Mucosa of descending colon (tissue), 3 donors: ENCODE measurements at places on chromosomes 4 and X.

GRCh38 chr4:110007217-110007616, 94.5 kb downstream of the EGF start:
- DNase-seq, result no peak

GRCh38 chr4:71293705-71294104, 45.1 kb upstream of the SLC4A4 start:
- DNase-seq, result no peak

- DNase-seq, result no peak
Measured at GRCh38 chr4:124265701-124266100, 446.8 kb downstream of the ANKRD50 start.

- no peak for DNase-seq
Measured at GRCh38 chr4:7552466-7552865, 117.7 kb upstream of the PSAPL1 start.

DNA sequence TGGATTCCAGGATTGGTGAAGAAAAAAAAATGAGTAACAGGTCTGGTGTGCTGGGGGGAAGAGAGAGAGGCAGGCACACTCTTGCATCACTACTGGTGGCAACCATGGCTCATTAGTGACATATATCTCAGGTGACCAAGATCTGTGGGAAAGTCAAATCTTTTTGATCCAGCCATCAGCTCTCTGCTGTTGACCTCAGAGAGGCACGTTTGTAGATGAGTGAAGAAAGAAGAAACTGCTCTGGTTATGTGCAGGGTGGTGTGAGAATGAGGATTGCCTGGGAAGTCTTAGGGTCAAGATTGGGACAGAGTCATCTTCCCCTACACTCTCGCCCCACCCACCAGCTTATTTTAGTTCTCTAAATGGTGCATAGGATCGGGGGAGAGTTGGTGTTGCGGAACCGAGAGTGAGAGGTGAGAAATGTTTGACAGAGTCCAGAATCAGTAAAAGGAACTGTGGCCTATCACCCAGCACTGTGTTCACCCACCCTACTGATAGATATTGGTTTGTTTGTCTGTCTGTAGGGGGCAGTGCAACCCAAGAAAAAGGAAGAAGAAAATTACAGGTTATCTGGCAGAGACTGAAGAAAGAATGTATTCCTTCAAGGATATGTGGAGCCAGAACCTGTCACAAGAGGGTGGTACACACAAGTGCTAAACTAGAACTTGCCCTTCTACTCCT, 21.9 kb downstream of the ARMCX6 start:
- no peak for DNase-seq

GRCh38 chrX:120647127-120647526, 17.3 kb upstream of the C1GALT1C1 start:
- DNase-seq, result no peak

DNA sequence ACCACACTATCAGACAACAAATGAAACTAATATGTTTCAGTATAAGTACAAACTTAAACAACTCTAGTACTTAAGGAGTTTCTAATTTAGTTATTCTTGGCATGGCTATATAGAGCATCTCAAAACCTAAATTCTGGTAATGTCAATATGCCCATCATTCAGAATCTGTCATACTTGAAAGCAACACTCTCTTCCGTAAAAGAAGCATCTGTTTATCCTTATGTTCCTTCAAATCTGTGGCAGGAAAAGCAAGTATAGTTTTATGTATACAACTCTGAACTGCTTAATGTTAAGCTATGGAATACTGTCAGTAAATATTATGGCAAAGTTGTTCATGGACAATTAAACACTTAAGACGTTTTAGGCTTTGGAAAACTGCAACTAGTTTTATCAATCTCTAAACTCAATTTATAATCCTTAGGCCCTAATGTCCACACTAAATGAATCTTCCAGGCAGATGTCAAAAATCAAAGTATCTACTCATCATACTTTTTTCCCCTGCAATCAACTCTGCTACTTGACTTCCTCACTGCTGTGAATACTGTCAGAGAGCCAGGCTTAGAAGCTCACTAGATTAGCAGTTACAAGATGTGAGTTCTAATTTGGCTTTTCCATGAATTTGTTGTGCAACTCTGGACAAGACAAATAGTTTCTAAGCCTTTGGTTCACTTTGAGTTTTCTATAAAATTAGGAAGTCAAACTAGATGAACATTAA, 109.4 kb downstream of the SCLT1 start:
- DNase-seq, result no peak

DNA sequence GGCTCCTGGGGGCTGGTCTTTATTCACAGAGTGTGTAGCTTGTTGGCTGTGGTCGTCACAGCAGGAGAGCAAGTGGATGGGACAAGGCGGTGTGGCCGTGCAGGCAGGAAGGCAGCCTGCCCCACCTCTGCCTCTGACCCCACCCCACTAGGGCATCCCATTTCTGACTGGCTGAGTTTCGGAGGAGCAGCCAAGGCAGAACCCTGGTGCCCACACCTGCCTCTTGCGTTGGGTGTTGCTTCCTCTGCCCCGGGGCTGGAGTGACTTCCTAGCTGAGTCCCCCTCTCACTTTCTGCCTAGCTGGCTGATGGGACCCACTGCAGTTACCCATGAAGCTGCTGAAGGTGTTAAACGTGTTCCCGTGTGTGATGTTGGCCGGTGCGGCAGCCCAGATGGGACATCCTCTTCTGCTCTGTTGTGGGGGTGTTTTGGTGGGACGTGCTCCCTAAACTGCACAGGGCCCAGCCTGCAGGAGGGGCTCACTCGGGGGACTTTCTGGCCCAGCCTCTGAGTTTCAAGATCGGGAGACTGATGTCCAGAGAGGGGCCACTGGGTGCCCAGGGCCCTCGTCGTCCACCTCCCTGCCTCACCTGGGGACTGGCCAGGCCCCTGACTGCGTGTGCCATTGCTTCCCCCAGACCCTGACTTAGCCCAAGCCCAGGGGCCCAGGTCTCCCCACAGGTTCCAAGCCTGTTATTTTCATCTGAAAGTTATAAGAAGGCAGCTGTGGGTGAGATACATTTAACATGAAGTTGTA, 101.5 kb downstream of the PSAPL1 start:
- DNase-seq, result no peak

GRCh38 chrX:40685362-40685918, 38.1 kb upstream of the CXorf38 start:
- DNase-seq, result no peak

DNA sequence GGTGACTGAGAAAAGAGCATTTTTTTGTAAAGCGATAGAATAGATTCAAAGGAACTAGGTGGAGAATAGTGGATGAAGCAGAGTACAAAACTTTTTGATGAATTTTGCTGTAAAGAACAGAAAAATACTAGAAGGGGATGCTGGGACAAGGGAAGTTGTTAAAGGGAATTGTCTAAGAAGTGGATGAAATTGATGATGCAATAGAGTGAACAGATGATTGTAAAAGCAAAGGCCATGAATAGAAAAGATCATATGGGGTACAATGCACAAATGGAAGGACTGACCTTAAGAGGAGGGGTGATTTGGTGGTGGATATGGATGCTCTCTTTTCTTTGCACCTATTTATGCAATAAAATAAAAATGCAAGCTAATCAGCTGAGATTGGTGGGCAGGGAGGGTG, 262.7 kb upstream of the MAD2L1 start:
- no peak for DNase-seq

GRCh38 chrX:39137363-39137954, 336.2 kb downstream of the MID1IP1 start:
- no peak for DNase-seq
